Activated T-cell treated with anti-CD3 and anti-CD28 coated beads for 48 hours (primary cell): ENCODE measurements at places on chromosomes 7 and 10.

DNA sequence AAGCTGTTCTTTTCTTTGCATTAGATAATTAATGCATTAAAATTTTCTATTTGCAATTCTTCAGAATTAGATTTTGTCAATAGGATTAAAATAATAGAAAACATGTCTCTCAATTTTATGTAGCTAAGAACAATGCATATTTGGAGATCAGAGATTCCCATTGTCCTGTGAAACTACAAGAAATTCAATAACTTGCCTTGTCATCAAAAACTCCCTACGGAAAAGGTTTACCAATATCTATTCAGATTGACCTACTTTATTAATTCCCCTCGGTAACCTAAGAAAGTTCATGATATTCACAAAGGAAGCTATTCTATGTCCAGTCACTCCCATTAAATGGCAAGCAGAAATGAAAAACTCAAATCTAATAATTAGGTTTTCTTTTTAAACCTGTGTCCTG is 172.6 kb downstream of the SEMA3A start:
- no peak for DNase-seq

GRCh38 chr7:147182874-147183273 is 1066.3 kb downstream of the CNTNAP2 start:
- no peak for DNase-seq

DNA sequence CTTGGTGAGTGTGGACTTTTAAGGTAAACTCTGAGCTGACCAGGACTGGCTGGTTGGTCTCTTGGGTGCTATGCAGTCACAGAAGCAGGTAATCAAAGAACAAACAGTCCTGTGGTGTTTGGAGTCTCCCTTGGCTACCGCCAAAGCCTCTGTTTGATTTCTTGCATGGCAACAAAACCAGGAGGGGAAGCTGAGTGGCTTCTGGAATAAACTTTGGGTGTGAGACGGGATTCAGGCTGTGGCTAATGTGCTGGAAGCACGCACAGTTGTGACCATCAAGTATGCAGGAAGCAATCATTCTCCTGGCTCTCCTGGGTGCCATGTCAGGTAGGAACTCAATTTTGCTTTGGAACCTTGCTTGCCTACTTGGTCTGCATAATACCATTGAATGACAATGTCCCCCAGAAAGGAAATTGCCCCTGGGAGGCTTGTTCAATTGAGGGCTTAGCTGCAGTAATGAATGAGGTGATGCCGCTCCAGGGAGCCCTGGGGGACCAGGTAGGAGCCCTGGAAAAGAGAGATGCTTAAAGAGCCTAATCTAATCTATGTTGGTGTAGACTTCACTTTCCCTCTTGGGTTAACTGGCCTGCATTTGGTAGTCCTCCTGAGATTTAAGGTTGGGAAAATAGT is at the start of gene CDHR3:
Gene CDHR3, plus strand, starts transcription at position 227 of the 630 bp plus-strand sequence. Its CDS starts 55 bp downstream, at position 282.
- no peak for DNase-seq

- DNase-seq, result no peak
Observed at GRCh38 chr10:49734676-49735075, 27.4 kb downstream of the OGDHL start.

GRCh38 chr10:6222755-6223154 is 20.0 kb downstream of the PFKFB3 start:
- no peak for DNase-seq

DNA sequence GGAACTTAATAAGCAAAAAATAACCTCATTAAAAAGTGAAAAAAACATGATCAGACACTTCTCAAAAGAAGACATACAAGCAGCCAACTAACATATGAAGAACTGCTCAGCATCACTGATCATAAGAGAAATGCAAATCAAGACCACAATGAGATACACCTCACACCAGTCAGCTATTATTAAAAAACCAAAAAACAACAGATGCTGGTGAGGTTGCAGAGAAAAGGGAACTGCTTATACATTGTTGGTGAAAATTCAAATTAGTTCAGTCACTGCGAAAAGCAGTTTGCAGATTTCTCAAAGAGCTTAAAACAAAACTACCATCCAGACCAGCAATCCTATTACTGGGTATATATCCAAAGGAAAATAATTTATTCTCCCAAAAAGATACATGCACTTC is 513.3 kb downstream of the MDFIC start:
- DNase-seq, result no peak

DNA sequence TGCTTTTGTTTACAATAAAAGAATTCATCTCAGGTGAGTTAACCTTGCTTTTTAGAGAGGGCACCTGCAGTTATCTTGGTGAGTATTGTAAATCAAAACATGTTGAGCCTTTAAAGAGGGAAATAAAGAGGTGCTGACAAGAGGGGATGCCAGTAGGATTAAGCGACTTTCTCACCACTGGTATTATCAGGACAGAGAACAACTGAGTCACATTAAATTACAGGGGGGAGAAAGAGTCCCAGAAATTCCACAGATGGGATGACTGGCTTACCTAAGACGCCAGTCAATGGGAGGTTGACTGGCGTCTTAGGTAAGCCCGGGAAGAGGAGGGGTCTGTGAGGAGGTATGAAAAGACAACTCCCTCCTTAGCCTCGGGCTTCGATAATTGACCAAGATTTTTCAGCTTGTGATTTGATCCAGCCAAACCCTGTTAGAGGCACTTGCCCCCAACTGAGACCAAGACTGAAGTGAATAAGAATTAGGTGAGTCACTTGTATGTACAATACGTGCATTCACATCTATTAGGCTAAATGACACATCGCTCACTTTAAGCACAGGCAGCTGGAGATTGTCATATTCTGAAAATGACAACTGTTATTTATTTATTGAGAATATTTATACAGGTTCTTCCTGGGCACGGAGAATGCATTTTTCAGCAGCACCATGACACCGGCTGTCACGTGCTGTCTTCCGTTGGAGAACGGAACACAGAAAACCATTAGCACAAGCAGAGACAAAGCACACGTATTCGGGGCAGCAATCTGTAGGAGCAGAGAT is 117.6 kb downstream of the SEM1 start:
- no peak for DNase-seq

GRCh38 chr7:120806669-120807068 is 51.3 kb downstream of the TSPAN12 start:
- DNase-seq, result no peak

DNA sequence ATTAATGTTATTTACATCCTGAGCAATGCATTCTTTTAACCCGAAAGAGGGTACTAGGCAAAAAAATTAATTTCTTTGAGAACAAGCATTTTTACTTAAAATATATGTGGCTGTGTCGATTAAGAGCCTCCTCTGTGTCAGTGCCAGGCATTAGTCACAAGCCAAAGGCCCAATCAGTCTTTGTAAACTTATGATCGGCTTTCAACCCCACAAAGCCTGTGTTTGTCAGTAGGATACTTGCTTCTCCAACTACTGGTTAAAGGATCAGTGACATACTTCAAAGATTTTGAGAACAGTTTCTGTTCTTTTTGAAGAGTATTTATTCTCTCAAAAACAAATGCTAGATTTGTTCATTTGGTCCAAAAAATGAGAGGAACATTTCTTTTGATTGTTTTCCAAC is 159.3 kb downstream of the NRCAM start:
- DNase-seq, result no peak

GRCh38 chr10:103333934-103334520 is 16.9 kb downstream of the PCGF6 start:
- DNase-seq, result no peak

- DNase-seq, result no peak
Observed at GRCh38 chr10:24262929-24263590, 54.1 kb downstream of the KIAA1217 start.

DNA sequence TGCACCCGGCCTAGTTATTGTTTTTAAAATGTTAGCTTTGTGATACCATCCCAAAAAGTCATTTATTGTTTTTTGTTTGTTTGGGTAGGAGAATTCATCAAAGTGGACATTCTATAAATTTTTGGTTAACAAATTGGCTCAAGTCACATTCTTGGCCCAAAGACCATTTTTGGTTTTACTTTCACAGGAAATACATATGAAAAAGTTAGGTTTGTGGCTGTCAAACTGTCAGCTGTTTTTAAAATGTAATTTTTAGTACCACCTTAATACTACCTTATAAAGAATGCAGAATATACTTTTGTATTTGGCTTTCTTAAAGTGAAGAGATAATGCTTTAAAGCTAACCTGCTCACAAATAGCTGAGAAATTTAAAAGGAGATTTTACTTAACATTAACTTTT is 25.1 kb downstream of the TMEM168 start:
- DNase-seq, result no peak

DNA sequence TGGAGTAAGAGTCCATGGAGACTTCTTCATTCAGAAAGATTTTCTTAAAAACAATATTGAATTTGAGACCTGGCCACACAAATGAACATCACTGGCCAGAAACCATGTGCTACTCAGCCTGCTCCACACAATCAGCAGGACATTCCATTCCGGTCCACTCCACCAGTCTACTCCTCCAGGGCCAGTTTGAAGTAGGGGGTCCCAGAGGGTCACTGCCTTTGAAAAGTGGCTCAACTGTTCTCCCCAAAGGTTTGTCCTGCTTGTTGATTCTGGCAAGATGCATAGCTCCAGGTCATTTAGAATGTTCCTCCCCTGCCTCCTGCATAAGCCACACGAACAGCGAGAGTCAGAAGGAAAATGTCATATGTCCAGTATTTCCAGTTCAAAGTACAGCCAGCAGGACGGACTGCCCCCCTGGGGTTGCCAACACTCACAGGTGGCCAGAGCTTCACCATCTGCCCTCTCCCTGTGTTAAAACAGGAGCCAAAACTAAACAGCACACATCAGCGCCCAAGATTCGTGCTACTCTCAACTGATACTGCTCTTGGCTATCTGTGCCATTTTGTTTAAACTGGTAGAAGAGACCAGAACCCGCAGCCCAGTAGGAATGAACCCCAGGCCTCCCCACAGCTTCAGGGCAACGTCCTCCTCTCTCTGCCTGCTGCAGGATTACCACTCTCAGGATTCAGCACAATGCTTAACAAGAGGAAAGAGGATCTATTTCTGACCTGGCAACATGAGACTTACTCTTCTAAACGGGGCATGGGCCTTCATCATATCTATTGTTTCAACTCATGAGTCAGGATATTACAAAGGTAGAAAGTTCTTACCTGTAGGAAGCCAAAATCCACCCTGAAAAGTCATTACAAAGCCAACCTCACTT is 11.3 kb downstream of the GRB10 start:
- no peak for DNase-seq

GRCh38 chr7:88355011-88355410 is 48.3 kb upstream of the STEAP4 start:
- no peak for DNase-seq

DNA sequence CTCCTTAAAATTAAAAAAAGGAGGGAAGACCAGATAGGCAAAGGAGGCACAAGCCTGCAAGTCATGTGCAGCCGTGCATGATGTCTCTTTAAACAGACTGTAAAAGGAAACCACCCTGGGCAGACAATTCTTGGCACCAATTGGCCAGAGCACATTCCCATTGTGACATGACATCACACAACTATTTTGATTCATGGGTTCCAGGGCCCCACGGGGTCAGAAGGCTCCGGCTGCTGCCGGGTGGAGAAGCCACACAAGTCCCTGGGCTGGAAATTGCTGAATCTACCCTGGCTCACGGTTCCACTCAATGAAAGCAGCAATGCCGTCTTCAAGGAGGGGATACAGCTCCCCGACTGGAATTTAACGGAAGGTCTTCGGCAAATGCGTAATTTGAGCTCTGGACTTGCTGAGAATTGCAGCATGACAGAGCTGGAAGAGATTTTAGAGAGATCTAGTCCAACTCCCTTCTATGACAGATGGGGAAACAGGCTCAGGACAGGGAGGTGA is 140.5 kb downstream of the PRKAG2 start:
- DNase-seq, result no peak

DNA sequence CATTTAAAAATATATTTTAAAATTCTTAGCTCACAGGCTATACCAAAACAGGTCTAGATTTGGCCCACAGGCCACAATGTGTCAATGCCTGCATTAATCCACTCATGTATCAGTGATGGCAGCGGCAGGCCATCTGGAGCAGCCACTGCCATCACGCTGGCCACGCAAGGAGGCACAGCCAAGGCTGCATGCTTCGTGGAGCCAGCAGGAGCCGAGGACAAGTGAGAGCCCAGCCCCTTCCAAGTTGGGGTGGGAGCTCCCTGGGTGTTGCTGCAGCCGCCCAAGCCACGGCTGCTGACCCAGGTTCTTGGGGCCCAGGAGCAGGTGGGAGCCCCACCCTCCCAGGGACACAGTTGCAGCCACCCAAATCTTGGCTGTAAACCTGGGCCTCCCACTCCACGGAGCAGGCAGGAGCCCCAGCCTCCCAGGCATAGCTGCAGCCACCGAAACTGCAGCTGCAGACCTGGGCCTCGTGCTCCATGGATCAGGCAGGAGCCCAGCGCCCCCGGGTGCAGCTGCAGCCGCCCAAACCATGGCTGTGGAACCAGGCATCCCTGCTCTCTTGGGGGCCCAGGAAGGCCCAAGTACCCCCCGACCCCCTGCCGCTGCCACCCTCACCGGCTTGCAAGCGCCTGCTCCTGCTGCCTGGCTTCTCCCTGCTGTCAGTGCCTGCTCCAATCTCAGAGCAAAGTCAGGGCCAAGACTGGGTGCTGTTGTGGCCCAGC is 87.3 kb upstream of the CACUL1 start:
- DNase-seq, result no peak

- DNase-seq, result no peak
Observed at GRCh38 chr10:34768261-34768971, 46.7 kb downstream of the PARD3 start.

DNA sequence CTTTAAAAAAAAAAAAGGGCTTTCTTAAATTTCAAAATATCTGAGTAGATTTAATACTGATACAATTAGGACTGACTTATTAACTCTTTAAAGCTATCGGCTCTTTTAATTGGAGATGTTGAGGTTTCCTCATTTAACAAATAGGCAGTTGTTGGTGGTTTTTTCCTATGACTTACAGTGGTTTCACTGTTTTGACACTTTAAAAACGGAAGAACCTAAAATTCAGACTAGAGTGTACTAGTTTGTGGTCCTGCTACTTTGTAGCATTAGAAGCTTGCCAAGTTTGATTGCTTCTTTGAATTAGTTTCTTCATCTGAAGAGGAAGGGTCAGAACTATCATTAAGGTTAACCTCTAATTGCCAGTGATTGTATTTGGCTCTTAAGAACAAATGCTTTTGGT is 27.7 kb downstream of the CUL1 start:
- DNase-seq, result no peak

GRCh38 chr10:13527864-13528122 is 1.0 kb downstream of the BEND7 start:
- DNase-seq, result no peak

GRCh38 chr7:92042056-92042737 is 92.1 kb downstream of the CYP51A1 start:
- no peak for DNase-seq
